ENCODE measurements at places on chromosomes 16 and 17. TPM values are rescaled to one million over a fixed set of nuclear protein-coding genes. Genes with fewer than 3 reads are reported as not detected.

The MAF gene
- 27.2 TPM for total RNA-seq

The GLYR1 gene
- total RNA-seq, result 49.9 TPM

The PMP22 gene
- total RNA-seq, result 6.3 TPM

The RNF43 gene
- total RNA-seq, result 7.4 TPM

The TTYH2 gene
- total RNA-seq, result 0.88 TPM

The STAC2 gene
- total RNA-seq, result 0.60 TPM

- no peak for ATAC-seq
Measured at GRCh38 chr16:24745391-24745790, 15.9 kb downstream of the TNRC6A start.

DNA sequence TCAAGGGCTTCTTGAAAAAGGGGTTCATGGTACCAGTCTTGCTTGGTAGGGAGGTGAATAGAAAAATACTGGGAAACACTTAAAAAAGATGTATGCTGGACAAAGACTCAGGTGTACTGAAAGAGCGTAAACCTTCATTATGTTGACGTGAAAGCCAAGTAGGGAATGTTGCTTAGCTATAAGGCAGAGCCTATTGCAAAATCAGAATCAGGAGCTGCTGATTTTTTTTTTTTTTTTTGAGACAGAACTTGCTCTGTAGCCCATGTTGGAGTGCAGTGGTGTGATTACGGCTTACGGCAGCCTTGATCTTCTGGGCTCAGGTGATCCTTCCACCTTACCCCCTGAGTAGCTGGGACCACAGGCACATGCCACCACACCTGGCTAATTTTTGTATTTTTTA lies 3.9 kb downstream of the TMEM94 start:
- ATAC-seq, result no peak

DNA sequence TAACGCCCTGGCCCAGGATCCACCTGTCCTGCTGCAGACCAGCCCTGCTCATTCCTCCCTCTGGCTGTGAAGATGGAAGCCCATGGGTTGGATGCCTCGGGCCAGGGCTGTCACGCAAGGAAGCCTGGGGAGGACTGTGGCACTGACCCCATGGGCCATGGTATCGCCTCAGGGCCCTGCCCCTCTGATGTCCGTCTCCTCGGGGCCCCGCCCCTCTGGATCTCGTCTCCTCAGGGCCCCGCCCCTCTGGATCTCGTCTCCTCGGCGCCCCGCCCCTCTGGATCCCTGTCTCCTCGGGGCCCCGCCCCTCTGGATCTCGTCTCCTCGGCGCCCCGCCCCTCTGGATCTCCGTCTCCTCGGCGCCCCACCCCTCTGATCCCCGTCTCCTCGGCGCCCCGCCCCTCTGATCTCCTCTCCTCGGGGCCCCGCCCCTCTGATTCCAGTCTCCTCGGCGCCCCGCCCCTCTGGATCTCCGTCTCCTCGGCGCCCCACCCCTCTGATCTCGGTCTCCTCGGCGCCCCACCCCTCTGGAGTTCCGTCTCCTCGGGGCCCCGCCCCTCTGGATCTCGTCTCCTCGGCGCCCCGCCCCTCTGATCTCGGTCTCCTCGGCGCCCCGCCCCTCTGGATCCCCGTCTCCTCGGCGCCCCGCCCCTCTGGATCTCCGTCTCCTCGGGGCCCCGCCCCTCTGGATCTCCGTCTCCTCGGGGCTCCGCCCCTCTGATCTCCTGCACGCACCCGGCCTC lies 24.0 kb downstream of the METRNL start:
- no peak for ATAC-seq

- no peak for ATAC-seq
Measured at GRCh38 chr16:73040735-73041402, 7.1 kb downstream of the ZFHX3 start.

DNA sequence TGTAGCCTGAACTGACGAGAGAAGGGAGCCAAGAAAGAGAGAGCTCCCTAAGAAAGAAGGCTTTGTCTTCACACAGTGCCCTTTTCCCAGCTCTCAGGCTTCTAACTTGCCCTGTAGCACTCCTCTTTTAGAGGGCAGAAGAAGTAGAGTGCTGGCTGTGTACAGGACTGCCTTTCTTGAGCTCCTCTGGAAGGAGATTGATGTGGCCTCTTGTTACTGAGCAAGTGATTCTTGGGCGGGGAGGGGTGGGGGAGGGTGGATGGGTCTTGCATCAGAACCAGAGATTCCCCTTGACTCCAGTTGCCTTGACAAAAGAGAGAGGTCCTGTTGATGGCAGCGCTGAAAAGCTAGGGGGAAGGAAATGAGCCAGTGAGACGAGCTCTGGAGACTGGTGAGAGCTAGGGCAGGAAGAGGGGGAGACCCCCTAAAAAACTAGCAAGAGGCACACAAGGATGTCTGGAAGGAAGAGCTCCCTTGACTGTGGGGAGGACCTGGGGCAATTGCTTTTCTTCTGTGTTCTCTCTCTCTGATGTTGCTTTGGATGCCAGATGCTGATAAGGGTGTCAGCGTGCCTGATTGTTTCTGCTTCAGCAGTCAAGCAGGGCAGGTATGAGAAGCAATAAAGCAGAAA lies 18.4 kb downstream of the GPR179 start:
- ATAC-seq, result no peak

GRCh38 chr17:78418326-78419026 lies 40.0 kb downstream of the PGS1 start:
- no peak for ATAC-seq

GRCh38 chr16:27225536-27226360 lies 22.4 kb downstream of the KDM8 start:
- no peak for ATAC-seq

DNA sequence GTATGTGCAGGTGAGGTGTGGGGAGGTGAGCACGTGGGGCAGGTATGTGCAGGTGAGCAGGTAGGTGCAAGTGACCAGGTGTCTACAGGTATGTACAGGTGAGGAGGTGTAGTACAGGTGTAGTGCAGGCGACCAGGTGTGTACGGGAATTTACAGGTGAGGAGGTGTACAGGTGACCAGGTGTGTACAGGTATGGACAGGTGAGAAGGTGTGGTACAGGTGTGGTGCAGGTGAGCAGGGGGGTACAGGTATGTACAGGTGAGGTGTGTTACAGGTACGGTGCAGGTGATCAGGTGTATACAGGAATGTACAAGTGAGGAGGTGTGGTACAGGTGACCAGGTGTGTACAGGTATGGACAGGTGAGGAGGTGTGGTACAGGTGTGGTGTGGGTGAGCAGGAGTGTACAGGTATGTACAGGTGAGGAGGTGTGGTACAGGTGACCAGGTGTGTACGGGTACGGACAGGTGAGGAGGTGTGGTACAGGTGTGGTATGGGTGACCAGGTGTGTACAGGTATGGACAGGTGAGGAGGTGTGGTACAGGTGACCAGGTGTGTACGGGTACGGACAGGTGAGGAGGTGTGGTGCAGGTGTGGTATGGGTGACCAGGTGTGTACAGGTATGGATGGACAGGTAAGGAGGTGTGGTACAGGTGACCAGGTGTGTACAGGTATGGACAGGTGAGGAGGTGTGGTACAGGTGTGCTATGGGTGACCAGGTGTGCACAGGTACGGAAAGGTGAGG lies 12.8 kb upstream of the DBNDD1 start:
- ATAC-seq, result peak; percentile 70

- ATAC-seq, result no peak
Measured at GRCh38 chr17:65936013-65936412, 255.9 kb downstream of the CEP112 start.

GRCh38 chr17:5249615-5250014 lies 15.0 kb upstream of the SCIMP start:
- ATAC-seq, result peak; percentile 69

GRCh38 chr17:46157443-46158062 lies 35.7 kb downstream of the KANSL1 start:
- peak; percentile 17 for ATAC-seq

- no peak for ATAC-seq
Measured at GRCh38 chr17:20996724-20997615, 45.8 kb downstream of the USP22 start.

GRCh38 chr16:66390346-66391108 lies 24.0 kb downstream of the CDH5 start:
- ATAC-seq, result no peak

GRCh38 chr17:71881581-71881980 lies 239.2 kb upstream of the SOX9 start:
- no peak for ATAC-seq

- ATAC-seq, result peak; percentile 91
Measured at GRCh38 chr16:70778901-70779309, 22.1 kb downstream of the VAC14 start.

DNA sequence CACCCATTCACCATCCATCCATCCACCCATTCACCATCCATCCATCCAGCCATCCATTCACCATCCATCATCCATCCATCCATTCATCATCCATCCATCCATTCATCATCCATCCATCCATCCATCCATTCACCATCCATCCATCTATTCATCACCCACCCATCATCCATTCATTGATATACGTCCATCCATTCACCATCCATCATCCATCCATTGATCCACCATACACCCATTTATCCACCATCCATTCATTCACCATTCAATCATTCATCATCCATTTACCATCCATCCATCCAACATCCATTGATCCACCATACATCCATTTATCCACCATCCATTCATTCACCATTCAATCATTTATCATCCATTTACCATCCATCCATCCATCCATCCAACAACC lies 111.7 kb downstream of the ABCC12 start:
- ATAC-seq, result no peak

DNA sequence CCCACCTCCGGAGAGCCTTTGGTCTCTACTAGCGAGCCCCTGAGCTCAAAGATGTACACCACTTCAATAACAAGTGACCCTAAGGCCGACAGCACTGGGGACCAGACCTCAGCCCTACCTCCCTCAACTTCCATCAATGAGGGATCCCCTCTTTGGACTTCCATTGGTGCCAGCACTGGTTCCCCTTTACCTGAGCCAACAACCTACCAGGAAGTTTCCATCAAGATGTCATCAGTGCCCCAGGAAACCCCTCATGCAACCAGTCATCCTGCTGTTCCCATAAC lies 702 bp downstream of the SPN start:
- ATAC-seq, result no peak

- ATAC-seq, result no peak
Measured at GRCh38 chr17:19372866-19373504, 5.3 kb upstream of the MAPK7 start.

DNA sequence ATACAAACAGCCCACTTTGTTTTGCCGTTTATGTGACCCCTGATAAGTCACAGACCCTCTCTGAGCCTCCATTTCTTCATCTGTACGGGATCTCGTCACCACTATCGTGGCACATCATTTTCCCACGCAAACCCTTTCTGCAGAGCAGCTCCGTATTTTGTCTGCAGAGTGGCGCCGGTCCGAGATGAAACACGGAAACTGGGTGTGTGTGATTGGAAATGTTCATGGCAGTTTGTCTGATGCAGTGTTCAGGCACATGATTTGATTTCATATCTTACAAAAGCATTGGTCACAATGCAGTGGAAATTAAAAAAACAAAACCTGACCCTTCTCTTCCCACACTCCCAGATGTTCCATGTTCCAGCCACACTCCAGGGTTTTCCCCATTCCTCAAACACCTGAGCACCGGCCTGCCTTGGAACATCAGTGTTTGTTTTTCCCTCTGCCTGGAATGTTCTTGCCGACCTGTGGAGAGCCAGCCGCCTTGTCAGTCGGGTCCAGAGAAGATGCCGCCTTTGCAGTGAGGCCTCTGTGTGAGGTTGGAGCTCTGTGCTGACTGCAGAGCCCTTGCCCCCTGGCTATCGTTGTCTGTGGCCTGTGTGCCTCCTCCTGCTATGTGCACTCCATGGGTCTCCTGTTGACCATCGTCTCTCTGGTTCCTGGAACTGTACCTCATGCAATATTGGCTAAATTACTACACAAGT lies 39.2 kb downstream of the NT5M start:
- no peak for ATAC-seq

- no peak for ATAC-seq
Measured at GRCh38 chr17:5272322-5272721, 9.8 kb upstream of the RABEP1 start.

GRCh38 chr17:83128306-83129240 lies 49.2 kb downstream of the METRNL start:
- ATAC-seq, result no peak

DNA sequence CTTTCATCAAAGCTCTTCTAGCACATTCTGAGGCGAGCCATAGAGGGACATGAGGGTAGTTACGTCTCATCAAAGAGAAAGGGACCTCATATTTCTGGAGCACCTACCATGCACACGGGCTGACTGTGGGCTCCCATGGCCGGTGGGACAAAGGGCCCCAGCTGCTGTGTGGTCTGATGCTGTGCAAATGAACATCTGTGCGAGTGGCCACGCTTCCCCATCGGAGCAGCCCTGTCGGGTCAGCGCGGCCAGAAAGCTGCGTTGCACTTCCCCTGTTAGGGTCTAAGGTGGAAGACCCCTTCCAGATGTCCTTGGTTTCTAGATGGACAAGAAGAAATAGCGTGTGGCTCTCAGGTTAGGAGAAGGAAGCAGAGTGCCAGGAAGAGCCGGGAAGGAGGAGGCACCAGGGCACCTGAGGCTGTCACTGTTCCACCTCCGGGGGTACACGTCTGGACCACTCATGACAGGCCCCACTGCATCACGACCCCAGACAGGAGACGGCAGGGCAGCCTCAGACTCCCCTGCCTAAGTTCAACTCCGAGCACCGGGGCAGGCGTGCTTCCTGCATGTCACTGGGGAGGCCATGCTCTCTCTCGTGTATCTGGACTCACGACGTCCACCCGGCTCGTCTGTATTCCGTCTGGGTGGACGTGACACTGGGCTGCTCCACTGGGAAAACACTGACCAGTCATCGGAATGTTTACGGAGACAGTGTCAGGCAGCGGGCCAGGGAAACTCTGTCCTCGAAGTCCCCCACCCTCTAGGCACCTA lies 8.5 kb upstream of the BAIAP2 start:
- no peak for ATAC-seq

All from esophagus mucosa (tissue), 1 donor.